ENCODE measurements at places on chromosomes 3 and 15. TPM values are rescaled to one million over a fixed set of nuclear protein-coding genes. Genes with fewer than 3 reads are reported as not detected.

DNA sequence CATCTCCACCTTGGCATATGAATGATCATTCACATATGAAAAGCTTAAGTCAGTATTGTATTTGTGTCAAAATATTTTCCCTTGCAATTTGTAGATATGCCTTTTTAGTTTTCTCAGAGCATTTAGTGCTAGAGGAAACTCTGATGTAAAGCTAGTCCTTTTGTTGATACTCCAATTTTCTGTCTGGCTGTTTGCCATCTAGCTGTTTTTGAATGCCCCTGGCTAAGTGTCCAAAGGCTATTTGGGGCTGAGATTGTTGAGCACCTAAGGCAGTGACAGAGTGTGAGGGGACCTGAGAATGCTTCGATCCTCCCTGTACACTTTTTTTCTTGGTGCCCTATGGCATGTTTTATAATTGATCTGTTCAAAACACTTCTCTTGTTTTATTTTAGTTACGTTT, 3.1 kb downstream of the SLC51B start:
- H3K27me3 ChIP-seq = peaks cover 13% of the 10 kb centered on the region
- DNase-seq = no peak
- H3K4me1 ChIP-seq = peaks cover 42% of the 10 kb centered on the region
- no peak overlapping the region for H3K4me3 ChIP-seq
- H3K36me3 ChIP-seq = peaks cover 11% of the 10 kb centered on the region

GRCh38 chr3:37627951-37628620, 233.6 kb upstream of the CTDSPL start:
- H3K4me1 ChIP-seq = no peaks in the 10 kb centered on the region
- peaks cover 91% of the 10 kb centered on the region for H3K27me3 ChIP-seq
- no peak overlapping the region for H3K27ac ChIP-seq

GRCh38 chr3:81716870-81717509, 44.5 kb downstream of the GBE1 start:
- no peak overlapping the region for H3K4me3 ChIP-seq
- H3K27me3 ChIP-seq = no peaks in the 10 kb centered on the region
- H3K4me1 ChIP-seq = no peaks in the 10 kb centered on the region
- no peaks in the 10 kb centered on the region for H3K36me3 ChIP-seq
- peak; percentile 36 for DNase-seq
- peak overlapping the region; percentile 63 for H3K27ac ChIP-seq

- H3K27ac ChIP-seq = no peak overlapping the region
- H3K4me1 ChIP-seq = no peaks in the 10 kb centered on the region
- H3K4me3 ChIP-seq = no peak overlapping the region
- no peaks in the 10 kb centered on the region for H3K27me3 ChIP-seq
- no peak for DNase-seq
These were observed 139.5 kb upstream of the RBMS3 start for GRCh38 chr3:29141197-29141917.

DAZL gene
- not detected for total RNA-seq
